Left renal cortex interstitium (tissue), 4 donors: ENCODE measurements at places on chromosomes 5 and 9.

DNA sequence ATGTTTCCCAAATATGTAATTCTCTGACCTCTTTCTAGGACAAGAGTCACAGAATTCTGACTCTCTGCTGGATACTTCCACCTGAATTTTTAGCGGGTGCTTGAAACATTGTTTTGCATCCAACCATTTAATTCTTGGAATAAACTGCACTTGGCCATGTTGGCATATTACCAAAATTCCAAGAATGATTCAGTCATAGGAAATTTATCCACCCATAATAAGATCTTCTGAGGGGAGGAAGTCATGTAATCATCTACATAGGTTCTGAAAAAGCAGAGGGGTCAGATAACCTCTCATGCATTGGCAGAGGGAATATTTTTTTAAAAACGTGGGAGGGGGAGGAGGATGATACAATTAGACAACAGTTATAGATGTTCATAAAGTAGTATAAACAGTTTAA lies 156.9 kb downstream of the PAM start:
- DNase-seq: no peak

- no peak for DNase-seq
Observed at GRCh38 chr5:13662626-13663025, 281.9 kb downstream of the DNAH5 start.

DNA sequence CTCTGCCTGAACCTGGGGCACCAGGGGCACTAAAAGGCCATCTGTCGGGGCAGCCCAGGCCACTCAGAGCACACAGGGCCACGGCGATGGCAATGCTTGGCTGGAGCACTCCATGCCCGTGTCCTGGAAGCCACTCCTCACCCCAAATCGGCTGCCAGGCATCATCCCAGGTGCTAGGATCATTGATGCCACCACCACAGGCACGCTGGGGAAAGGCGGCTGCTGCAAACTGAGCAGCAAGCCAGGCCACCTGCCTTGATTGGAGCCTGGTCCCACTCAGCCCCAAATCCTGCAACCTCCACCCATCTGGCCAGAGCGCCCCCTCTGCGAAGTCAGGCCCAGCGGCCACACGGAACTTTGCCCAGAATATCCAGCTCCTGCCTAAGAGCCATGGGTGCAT lies 67.8 kb downstream of the DEPDC1B start:
- no peak for DNase-seq

GRCh38 chr5:123810253-123810652 lies 298.3 kb downstream of the CSNK1G3 start:
- no peak for DNase-seq

- no peak for DNase-seq
Observed at GRCh38 chr5:17150531-17150930, 66.9 kb upstream of the BASP1 start.
